ENCODE measurements at places on chromosomes 11 and 22.

DNA sequence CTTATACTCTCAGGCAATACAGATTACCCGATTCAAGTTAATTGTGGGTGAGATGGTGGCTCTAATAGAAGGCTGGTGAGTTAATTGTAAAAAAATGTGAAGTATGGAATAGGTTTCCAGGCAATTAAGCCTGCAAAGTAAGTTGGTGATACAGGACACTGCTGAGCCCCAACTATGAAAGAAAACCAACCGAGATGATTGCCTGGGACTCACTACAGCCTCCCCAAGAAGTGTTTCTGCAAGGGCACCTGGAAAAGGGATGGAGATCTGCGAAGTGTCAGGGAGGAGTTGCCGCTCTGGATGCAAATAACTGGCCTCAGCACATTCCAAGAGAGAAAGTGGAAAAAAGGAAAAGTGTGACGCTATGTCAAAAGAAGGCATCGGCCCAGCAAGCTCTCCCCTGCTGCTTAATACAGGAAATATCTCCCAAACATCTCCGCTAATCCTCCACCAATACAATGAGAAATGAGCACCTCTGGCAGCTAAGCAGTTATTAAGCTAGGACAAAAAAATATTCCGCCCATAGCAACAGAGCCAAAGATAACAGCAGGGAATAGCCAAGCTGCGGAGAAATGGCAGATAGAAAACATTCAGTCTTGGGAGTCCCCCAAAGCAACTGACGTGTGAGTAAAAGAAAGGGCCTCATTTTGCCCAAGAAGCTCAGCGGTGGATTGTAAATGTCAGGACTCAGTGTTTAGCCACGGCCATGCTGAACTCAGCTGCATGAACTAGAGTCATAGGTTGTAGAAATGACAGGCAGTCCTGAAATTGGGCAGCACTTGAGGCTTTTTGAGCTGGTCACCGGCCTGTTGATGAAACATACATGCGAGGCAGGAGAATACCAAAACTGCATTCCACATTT, 133.7 kb downstream of the SNX19 start:
- no peak for DNase-seq

GRCh38 chr11:97157221-97157740, 767.5 kb downstream of the JRKL start:
- DNase-seq = no peak

DNA sequence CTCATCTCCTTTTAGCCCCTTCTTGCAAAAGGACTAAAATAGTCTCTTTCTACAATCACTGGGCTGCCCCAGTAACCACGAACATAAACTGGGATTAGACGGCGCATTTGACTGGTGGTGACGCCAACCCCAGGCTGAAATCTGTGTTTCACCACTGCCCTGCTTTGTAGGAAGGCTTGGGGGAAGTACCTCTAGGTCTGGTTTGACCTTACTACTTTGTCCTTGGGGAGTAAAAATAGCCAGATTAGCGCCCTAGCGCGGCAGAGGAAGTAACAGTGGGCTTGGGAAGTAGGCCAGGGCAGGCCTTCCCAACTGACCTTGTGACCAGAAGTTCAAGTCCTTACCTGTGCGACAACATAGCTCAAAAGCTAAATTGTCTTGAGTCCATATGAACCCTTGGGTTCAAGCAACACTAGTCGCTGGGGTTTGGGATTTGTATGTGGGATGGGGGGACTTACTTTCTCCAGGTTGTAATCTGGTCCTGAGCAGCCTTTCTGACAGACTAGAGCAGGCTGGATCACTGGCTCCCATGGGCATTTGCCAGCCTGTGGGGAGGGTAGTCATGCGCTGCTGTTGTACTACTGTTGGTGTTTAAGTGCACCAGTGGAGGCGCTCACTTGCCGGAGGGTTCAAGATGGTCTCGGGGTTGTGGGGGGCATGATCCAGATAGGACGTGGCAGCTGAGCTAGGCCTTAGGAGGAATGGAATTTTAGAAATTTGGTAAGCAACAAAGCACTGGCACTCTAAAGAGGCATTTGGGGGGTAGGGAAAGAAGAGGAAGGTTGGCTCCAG, 953 bp upstream of the PACS1 start:
- peak; percentile 54 for DNase-seq

DNA sequence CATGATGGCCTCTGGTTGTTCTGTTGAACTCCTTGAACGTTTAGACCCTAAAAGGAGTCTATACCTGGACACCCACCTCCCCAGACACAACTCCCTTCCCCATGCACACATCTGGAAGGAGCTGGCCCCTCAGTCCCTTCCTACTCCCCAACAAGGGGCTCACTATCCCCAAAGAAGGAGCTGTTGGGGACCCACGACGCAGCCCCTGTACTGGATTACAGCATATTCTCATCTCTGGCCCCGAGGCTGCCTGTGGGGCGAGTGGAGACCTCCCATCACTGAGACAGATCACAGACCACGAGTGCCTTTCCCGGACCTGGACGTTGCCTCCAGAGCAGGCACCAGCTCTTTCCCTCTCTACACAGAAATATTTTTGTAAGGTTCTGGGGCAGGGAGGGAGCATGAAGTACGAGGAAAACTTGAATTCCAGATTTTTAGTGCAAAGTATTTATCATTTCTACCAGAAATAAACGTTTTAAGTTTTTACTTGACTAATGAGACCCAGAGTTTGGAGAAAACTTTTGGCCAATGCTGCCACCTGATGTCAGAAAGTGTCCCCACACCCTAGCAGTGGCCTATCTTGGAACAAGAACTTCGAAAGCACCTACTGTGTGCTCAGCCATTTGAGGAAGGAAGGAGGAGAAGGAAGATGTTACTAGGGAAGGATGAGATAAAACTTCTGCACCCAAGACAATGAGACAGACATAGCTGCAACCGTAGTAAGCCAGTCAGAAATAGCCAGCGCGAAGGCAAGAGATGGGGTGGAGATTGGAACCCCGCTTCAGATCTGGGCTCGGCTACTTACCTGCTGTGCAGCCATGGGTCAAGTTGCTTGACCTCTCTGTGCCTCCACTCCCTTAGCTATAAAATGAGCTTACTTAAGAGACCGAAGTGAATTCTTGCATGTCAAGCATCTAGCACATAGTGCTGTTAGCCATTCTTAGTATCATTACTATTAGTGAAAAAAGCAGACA, 10.2 kb upstream of the POU2F3 start:
- DNase-seq = no peak

DNA sequence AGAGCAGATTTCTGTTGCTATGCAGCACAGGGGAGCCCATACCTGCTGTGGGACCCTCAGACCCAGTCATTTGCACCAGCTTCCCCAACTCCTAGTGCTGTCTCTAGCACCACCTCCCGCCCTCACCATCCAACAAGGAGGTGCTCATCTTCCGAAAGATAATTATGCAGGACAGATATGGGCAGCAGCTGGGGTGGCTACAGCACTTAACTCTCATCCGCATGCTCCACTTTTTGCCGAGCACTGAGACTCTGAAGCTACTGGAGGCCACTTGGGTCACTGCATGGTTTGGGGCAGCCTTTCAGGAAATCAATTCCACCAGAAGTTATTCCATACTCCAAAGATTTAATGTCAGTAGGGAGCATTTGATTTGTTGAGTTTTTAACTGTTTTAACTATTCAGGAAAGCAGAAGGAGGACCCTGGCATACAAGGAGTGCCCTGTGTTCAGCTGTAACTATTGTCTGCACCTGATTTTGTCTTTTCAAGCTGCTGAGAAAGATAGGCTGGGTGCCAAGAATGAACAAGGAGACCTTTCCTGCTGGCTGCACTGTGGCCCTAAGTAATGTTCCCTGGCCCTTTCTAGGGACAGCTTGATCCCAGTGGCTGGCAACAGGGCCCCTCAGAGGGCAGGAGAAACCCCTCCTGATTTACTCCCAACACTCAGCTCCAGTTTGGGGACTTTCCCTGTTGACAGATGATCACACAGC, 67.3 kb upstream of the CSNK2A3 start:
- DNase-seq = no peak

- peak; percentile 33 for DNase-seq
These were observed 96.5 kb upstream of the FGF3 start for GRCh38 chr11:69915501-69916250.

DNA sequence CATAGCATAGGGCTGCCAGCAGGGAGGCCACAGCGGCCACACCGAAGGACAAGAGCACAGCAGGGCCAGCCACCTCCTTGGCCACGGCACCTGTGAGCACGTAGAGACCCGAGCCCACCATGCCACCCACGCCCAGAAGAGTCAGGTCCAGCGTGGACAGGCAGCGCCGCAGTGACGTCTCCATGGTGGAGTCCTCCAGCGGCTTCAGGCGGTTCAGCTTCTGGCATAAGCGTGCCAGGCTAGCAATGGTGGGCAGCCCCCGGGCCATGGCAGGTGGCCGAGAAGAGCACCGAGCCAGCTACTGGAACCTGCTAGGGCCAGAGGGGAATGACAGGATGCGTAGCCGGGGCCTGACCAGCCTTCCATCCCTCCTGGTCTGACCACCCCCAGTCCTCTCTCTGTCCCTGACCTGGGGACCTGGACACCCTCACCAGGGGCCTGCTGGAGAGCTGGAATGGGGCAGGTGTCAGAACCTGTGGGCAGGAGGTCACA, 770 bp downstream of the SLC7A4 start:
- DNase-seq = no peak

DNA sequence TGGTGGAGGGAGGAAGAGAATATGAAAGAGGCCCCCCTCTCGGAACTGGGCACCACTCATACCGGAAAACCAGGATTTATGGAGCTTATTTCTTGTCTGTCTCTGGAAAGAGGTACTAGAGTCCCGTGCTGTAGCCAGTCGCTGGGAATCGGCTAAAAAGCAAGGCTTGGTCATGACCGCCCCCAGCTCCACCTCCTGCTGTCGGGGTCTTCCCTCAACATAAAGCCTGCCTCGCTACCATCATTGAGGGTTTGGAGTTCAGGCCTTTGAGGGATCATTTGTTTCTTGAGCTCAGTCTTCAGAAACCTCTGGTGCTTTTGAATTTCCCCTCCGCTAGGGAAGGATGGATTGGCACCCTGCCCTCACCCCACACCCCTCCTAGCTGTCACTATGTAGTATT, 97.1 kb downstream of the TSPAN18 start:
- no peak for DNase-seq

DNA sequence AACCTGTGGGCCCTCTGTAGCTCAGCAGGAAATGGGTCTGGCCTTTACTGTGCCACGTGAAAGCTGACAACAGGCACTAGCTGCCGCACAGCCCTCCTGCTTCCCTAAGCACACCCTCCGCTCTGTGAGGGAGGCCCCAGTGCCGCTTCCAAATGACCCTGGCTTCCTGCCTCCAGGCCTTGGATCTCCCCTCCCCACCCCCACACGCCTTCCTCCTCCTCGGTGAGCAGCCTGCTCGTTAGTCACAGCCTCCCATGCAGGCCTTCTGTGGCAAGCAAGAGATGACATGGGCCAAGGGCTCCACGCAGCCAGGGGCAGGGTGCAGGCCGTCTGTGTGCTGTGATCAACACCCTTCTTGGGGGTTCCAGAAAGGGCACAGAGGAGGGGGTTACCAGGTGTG, 15.3 kb upstream of the RASL10A start:
- DNase-seq = no peak

- no peak for DNase-seq
These were observed 17.4 kb upstream of the CLMP start for GRCh38 chr11:123212406-123212805.

- DNase-seq = no peak
These were observed 345.8 kb downstream of the BRD1 start for GRCh38 chr22:49481659-49482399.

GRCh38 chr11:64092761-64093136, 57.0 kb downstream of the FLRT1 start:
- DNase-seq = no peak

- DNase-seq = no peak
These were observed 790.5 kb upstream of the LRRC4C start for GRCh38 chr11:42249956-42250355.

DNA sequence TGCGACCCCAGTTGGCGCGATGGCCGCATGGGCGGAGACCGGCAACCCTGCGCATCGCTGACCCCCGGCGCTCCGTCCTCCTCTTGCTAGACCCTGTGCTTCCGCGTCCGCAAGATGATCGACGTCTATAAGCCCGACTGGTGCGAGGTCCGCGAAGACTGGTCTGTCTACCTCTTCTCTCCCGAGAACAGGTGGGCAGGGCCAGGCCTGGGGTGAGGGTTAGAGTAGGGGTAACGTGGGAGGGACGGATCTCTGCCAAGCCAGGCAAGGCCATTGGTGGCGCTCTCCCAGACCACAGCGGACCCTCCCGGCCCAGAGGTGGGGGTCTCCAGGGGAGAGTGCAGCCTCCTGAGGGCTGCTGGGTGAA, 92.1 kb downstream of the CACNA1I start:
- no peak for DNase-seq

DNA sequence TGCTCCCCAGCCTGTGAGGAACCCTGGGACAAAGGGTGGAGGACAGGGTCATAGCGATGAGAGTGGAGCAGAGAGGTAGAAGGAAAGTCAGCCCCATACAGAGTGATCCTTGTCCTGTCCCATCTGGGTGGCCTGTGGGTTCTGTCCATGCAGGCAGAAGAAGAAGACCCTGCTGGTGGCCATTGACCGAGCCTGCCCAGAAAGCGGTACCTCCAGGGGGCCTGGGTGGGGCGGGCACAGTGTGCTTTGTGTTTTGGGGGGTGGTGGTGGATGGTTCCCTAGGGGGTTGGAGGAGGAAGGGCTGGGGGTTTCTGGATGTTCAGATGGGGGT, 7.9 kb downstream of the SIDT2 start:
- peak; percentile 5 for DNase-seq

DNA sequence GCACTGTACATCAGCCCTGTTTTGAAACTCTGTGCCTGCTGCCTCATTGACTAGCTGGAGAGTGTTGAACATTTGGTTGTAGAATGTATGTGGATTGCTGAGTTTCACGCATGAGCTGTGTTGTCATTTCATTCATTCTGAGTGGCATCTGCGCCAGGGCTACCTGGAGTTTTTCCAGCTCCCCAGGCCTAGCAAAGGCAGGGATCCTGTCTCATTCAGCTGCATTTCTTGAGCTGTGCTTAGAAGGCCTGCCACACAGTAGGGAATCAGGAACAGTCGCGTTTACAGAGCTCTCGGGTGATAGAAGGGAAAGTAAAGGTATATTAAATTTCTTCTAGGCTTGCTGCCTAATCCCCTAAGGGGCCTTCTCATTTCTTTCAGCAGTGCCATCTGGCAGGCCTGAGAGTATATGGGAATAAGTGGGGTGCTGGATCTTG, 44.3 kb downstream of the PTPRJ start:
- DNase-seq = no peak

DNA sequence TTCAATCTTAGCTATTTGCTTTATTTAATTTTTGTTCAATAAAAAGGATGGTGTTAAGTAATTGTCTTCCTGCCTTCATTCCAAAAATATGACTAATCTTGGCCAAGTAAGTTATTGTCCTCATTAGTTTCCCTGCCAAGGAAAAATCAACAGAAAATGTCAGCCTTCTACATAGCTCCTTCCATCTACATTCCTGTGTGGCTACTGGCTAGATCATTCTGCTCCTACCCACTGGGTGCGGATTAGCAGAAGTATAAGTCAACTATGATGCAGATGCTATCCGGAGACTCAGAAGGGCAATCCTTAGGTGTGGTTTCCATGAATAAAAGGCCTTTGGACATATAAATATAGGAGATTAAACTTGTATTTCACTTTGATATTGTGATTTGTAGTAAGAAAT, 154.4 kb downstream of the SBF2 start:
- no peak for DNase-seq

- no peak for DNase-seq
These were observed 61.9 kb downstream of the CECR2 start for GRCh38 chr22:17431179-17431578.
